ENCODE measurements at places on chromosomes 2 and 18. TPM values are rescaled to one million over a fixed set of nuclear protein-coding genes. Genes with fewer than 3 reads are reported as not detected.

GRCh38 chr2:127664065-127664894, 11.1 kb downstream of the LIMS2 start:
- DNase-seq = peak; percentile 56

DNA sequence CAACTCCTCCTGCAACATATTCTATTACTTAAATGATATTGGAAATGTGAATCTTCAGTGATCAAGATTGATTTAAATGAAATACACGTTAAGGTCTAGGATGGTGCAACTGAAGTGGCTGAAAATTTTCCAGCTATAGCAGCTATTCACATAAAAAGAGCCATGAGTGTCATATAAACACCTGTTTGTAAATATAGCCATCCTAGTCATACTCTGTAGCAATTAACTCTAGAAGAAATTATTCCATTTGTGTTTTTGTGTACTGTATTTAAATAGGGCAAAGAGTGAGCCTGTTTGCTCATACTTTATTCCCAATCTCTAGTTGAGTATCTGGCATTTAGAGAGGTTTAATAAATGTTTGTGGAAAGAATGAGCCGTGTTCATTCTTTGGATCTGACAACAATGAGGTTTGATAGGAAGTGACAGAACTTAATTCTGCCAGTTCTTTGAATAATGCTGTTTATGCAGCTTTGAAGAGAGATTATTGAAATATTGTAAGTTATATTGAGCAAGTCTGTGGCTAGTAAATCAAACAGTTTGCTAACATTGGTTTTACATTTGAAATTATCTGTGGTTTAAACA, 49.7 kb downstream of the BABAM2 start:
- no peak for DNase-seq

GRCh38 chr2:37323781-37324535, 675 bp downstream of the PRKD3 start:
- peak; percentile 49 for DNase-seq

GRCh38 chr2:31434911-31435310, 20.4 kb upstream of the XDH start:
- no peak for DNase-seq

The SPATA3 gene
- total RNA-seq = not detected

The TMEM198 gene
- 2.6 TPM for total RNA-seq

GRCh38 chr2:121490584-121491133, 40.0 kb upstream of the RNU4ATAC start:
- DNase-seq = no peak

DNA sequence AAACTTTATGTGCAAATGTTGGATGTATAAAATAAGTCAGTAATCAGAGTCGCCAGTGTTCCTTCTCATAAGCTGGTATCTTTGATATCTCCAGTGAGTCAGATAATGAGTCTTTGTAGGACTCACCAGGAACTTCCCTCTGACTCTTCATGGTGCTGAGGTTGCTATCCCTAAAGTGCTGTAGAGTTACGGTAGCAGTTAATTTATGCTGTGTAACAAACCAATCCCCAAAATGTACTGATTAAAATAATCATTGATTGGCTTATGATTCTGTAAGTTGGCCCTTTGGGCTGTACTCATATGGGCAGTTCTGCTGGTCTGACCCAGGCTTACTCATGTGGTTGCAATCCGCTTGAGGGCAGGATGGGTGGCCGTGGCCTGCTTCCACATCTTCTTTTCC, 43.8 kb downstream of the MAIP1 start:
- no peak for DNase-seq

- no peak for DNase-seq
Observed at GRCh38 chr2:80028584-80028983, 276.0 kb downstream of the LRRTM1 start.

Data from Right ventricle myocardium superior (tissue), 1 donor.